H54 (cell line): ENCODE measurements at places on chromosomes 11 and 22.

DNA sequence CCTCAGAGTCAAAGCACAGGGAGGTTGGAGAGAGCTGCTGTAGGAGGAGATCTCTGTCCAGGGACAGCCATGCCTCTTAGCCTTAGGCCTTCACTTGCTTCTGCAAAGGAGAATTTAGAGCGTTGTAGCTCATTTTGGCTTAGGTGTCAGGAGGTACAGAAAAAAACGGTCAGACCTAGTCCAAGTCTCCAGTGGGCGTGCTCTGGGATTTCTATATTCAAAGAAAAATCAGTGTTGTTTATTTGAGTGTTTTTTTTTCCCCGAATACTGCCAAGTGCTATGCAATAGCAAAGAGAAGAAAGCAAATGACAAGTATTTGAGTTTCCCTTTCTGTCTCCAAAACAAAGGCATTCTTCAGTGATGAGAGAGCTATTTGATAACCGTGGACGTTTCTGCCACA lies 22.7 kb upstream of the OPCML start:
- DNase-seq = no peak

DNA sequence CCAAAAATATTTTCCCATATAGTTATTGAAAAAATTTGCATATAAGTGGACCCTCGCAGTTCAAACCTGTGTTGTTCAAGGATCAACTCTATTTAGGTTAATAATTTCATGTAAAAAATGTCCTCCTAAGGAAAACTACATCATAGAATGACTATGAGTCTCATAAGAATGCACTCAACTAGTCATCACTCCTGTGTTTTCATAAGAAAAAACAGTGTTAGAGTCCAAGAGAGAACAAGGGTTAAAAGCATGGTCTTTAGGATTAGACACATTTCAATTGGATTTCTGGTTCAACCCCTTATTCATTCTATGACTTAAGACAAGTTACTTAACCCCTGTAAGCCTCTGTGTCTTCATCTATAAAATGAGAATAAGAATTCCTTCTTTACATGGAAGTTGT lies 5.1 kb downstream of the PARVA start:
- DNase-seq = no peak

- no peak for DNase-seq
Observed at GRCh38 chr22:35997438-35997837, 31.2 kb downstream of the RBFOX2 start.

GRCh38 chr11:119406005-119406404 lies 17.0 kb downstream of the THY1 start:
- DNase-seq = no peak

DNA sequence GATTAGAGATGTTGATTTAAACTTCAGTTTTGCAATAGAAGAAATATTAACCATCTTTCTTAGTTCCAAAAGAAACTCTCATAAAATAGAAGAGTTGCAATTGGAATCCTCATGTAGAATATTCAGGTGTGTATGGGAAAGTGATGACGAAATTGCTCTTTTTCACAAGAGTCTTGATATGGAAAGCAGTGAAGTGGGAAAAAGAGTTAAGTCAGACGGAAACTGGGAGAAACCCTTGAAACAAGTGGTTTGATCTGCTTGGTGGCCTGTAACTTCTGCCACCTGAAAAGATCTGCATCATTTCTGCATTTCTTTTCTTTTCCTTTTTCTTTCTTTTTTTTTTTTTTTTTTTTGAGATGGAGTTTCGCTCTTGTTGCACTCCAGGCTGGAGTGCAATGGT lies 41.8 kb upstream of the CLMP start:
- no peak for DNase-seq
